Stimulated activated CD4-positive, alpha-beta T cell treated with anti-CD3 and anti-CD28 coated beads, TNF-alpha, amount 100 ng/mL, for 4 hours (primary cell): ENCODE measurements at places on chromosomes 4 and X.

DNA sequence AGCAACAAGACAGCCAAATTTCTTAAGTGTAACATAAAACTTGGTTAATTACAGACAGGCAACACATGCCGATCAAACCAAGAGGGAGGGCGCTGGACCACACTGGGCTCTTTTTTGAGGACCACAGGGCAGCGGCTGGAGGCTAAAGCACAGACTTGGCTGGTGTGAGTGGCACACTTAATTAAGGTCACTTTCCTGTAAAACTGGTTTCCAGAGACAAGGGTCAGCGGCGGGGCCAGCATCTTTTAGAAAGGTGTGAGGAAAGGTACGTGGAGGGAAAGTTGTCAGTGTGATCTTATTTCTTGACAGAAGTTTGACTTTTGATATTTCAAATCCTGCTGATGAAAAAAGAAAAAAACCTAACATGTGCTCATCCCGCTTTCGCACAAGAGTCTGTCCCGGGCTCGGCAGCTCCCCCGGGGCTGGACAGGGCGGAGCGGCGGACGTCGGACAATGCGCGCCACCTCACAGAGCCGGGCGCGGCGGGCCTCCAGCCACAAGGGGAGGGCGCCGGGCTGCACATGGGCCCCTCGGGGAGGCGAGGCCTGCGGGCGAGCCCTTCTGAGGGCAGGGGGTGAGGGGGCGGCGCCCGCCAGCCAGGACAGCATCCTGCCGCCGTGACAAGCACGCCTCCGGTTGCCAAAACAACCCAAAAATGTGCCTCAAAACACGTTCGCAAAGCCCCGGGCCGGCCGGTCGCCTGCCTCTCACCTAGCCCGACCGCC, 660 bp upstream of the HSPA4L start:
- DNase-seq = no peak

GRCh38 chrX:110188701-110189558, 129.0 kb downstream of the AMMECR1 start:
- no peak for DNase-seq

- no peak for DNase-seq
Observed at GRCh38 chr4:55866973-55867574, 13.6 kb downstream of the EXOC1 start.

DNA sequence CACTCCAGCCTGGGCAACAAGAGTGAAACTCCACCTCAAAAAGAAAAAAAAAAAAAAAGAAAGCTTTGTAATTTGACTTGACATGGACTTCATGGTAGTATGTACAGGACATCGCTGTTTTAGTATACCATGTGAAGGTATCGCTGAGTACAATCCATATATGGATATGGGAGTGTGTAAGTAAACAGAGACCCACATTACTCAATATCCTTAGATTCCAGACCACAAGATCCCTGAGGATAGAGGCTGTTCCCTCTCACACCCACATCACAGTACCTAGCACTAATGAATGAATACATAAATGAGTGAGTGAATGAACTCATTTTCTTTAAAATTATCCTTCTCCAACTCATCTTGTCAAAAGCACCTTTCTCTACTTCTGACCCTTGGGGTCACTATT, 8.4 kb upstream of the RPS3A start:
- DNase-seq = no peak

DNA sequence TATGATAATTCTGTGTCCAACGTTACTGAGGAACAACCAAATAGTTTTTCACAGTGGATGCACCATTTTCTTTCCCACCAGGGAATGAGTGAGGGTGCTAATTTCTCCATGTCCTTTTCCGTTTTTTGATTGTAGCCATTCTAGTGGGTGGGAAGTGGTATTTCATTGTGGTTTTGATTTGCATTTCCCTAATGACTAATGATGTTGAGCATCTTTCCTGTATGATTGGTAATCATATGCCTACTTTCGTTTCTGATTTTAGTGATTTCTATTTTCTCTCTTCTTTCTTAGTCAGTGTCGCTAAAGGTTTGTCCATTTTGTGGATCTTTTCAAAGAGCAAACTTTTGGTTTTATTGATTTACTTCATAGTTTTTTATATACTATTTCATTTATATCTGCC, 32.1 kb upstream of the TEX13D start:
- no peak for DNase-seq

DNA sequence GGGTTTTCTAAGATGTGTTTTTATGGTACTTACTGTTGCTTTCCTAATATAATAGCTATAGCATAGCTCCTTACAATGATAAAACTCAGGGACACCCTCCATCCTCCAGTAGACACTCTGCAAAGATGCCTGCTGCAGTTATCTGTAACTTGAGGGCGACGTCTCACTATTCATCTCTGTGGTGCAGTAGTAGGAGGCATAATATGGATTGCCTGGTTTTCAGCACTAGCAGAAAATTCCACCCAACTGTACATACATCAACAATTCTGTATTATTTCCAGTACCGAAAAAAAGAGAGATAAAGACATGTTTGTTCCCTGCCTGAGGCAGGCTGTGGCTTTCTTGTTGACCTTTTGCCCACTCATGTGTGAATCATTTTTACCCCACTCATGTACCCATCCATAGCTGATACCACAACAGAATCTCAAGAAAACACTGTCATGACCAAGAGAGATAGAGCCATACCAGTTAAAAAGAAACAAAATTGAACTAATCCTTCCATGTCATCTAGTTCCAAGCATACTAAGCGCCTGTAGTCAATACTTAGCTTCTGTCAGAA, 220.1 kb downstream of the RAB28 start:
- no peak for DNase-seq

GRCh38 chr4:176453079-176453478, 133.3 kb downstream of the SPCS3 start:
- DNase-seq = no peak

DNA sequence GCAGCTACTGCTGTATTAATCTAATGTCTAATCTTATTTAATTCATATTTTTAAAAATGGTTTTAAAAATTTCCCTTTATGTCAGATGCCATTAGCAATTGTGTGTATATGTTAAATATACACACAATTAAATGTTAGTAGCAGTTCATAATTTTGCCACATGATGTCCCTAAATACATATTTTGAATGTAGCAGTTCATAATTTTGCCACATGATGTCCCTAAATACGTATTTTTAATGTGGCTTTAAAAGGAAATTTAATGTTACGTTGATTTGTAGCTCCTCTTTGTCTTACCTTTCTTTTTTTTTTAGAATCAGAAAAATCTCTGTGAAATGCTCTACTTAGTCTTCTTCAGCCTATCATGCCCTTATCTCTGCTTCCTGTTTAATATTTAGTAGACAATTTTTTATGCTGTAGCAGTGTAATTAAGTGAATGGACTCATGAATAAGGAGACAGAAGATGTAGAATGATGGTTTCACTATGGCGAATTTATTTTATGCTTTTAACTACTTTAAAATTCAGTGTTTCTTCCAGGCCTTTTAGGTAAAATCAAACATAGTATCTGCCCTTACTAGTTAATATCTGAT, 26.1 kb downstream of the RBM46 start:
- DNase-seq = no peak

GRCh38 chr4:138875891-138876608, 139.5 kb upstream of the NOCT start:
- DNase-seq = no peak

- DNase-seq = no peak
Observed at GRCh38 chr4:188911707-188912106, 772.5 kb downstream of the TRIML1 start.

DNA sequence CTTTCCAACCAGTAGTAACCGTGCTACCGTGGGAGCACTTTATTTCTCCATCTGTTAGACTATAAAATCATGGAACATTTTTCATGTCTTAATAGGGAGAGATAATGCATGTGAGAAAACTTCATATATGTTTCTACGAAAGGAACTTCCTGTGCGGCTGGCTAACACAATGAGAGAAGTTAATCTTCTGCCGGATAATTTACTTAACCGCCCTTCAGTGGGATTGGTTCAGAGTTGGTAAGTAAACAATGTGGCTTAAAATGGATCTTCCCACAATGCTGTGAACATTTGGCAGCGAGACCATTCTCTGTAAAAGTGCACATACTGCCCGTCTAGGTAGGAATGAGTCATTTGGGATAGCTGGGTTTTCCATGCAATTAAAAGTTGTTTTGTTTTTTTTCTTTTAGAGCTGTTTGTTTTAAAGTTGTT, 29.6 kb downstream of the PDK3 start:
- DNase-seq = no peak

DNA sequence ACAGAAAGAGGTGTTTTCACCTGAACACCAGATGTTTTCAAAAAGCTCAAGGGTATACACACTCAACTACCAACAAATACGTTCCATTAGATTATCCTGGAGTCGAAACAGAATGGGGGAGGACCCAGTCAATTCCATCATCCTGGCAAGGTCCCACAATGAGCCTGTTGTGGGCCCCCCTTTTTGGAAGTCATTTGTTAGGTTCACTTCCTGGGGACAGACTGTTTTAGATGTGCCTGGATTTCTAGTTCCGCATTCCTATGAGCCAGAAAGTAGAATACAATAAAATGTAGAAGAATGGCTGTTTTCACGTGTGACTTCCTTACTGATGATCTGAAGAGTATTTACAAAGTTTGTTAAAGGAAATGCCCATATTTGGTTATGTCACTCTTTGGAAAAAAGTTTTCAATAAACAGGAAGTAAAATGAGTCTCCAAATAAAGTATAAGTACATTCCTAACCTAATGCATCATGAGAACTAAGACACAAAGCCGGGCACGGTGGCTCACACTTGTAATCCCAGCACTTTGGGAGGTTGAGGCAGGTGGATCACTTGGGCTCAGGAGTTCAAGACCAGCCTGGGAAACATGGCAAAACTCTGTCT, 192.5 kb downstream of the MAML3 start:
- no peak for DNase-seq

DNA sequence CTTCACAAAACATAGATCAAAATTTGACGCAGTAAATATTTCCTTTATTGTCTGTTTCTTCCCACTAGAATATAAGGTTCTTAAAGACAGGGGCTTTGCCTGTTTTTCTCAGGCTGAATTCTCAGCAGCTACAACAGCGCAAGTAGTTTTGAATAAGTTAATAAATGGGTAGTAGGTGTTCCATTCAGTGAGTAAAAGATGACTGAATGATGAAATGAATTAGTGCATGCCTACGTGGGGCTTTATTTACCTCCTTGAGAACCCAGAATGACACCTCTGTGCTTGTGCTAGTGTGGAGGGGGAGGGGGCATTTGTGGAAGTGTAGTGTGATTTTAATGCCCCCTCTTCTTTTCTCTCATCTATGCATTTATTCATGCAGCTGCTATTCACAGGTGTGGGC, 278.9 kb downstream of the FBXW7 start:
- no peak for DNase-seq

DNA sequence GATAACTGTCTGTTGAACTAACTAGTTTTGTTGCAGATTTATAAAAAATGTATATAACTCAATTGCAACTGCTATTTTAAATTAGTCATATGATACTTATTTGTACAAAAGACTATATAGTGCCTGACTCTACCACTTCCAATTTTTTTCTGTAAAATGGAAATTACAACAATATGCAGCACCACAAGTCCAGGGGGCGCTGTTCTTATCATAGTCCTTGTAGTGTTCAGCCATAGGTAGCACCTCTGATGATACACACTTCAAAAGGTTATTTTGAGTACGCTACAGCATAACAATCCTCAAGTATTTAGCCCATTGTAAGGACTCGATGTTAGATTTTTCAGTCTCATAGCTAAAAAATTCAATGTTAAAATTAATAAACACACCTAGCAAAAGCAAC, 174.9 kb downstream of the CORIN start:
- no peak for DNase-seq

- DNase-seq = no peak
Observed at GRCh38 chr4:75629239-75629638, 1.1 kb downstream of the CDKL2 start.

GRCh38 chr4:113840861-113841260, 79.3 kb upstream of the CAMK2D start:
- DNase-seq = no peak

DNA sequence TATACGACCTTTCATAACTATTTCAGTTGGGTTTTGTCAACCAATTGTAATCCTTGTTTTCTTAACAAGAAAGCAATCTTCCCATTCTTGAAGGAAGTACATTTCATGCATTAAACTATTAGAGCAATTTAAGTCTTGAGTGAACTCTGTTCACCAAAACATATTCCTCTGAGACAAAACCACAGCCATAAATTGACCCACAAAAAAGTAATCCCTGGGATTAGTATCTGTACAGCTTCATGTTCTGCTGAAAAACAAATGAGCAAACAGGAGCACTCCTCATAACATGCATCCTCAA, 207.0 kb upstream of the PDE5A start:
- DNase-seq = no peak

DNA sequence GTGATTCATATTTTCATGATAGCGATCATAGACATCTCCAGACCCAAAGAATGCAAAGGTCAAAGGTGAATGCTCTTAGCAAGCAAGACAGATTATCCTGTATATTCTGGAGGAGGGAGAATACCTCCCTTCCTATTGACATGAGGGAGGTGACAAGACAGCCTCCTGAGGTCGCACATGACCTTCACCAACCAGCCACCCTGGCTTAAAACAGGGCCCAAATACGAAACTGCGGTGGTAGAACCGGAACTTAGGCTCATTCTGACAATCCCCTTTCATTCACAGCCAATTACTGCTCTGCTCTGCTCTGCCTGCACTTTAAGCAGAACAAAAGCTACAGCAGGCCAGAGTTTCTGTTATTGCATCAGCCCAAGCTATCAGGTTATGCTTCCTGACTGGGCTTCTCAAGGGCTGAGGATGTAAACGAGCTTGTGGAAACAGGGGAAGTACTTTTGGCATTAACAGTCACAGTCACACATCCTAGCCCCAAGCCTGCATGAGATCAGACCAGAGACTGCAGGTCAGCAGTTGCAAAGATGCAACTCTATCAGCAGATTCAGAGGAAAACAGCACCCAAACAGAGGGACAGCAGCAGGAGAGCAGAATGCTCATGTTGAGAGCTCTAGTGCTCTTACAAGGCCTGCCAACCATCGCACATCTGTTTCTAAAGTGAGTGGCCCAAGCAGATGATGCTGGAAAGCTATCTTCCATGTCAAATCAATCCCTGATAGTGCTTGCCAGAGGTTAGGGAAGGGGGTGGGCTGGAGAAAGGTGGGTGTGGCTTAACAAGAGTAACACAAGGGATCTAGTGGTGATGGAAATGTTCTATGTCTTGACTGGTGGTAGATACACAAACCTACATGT, 51.3 kb upstream of the MAP3K15 start:
- DNase-seq = no peak

GRCh38 chrX:20066968-20067708, 49.6 kb downstream of the MAP7D2 start:
- no peak for DNase-seq
